ENCODE measurements at places on chromosomes 11 and 22. TPM values are rescaled to one million over a fixed set of nuclear protein-coding genes. Genes with fewer than 3 reads are reported as not detected.

Gene GGT1
- total RNA-seq: 1.8 TPM

Gene GRIA4
- total RNA-seq: not detected

Gene CLCF1
- total RNA-seq: 3.9 TPM

Gene ME3
- total RNA-seq: 32.4 TPM

Gene MAPK1
- total RNA-seq: 98.1 TPM

Gene VPREB1
- not detected for total RNA-seq

Gene CCDC157
- 2.5 TPM for total RNA-seq

Data from uterine smooth muscle cell (primary cell).